ENCODE measurements at places on chromosomes 2 and 18. TPM values are rescaled to one million over a fixed set of nuclear protein-coding genes. Genes with fewer than 3 reads are reported as not detected.

Gene PSMA8
- total RNA-seq, result not detected

Gene CCNYL1
- 21.1 TPM for total RNA-seq

Gene ITGA6
- 109 TPM for total RNA-seq

Gene CD302
- total RNA-seq, result 25.2 TPM

Gene AMER3
- not detected for total RNA-seq

DNA sequence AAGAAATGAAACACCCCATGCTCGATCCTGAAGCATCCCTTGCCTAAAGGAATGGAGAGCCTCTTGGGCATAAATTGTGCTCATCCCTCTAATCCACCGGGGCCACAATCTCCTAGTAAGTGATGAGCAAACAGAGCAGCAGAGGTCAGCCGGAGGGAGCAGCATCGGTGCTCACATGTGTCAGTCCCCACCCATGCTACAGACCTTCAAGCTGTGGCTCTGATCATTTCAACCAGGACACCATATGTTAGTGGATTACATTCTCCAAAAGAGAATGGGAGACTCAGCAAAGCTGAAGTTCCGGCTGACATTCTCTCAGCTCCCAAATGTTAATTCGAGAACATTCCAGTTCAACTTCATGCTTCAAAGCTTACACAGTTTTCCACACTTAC lies 75.6 kb downstream of the AAK1 start:
- DNase-seq, result no peak

GRCh38 chr18:68985172-68985820 lies 187.4 kb downstream of the CCDC102B start:
- DNase-seq, result no peak

GRCh38 chr2:191746346-191747169 lies 68.6 kb downstream of the NABP1 start:
- no peak for DNase-seq

DNA sequence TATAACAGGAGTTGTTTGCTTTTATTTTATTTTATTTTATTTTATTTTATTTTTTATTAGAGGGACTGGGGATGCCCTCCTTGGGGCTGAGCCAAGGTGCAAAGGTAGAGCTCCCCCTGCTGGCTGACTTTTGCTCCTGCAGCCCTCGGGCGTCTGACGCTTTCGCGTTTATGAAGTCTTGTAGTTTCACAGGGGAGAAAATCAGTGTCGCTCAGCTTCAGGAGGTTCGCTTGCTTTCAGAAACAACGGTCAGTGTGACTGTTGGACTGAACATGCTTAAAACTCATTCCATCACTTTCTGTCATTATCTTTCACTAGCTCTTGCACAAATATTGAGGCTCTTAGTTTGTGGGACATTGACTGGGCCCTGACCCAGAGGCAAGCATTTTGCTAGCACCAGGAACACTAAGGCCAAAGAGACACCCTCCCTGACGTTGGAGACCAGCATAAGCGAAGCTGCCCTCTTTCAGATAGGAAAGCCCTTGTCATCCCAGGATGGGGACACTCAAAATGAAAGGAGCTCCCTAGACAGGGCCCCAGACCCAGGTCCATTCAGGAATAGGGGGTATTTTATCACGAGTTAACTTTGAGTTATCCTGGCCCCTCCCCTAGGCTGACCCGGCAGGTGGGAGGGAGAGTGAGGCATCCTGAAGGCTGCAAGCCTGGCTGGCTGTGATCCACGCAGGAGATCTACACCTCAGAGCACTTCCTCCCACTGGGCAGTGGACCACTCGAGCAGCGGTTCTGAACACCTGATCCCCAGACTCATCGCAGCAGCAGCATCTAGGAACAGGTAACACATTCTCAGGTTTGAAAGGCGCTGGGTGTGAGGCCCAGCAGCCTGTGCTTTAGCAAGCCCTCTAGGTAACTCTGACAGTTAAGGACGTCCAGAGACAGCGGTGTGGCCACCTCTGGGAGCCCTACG lies 34.4 kb downstream of the LGALSL start:
- peak; percentile 76 for DNase-seq

GRCh38 chr2:27471961-27472360 lies 17.6 kb downstream of the IFT172 start:
- DNase-seq, result no peak

DNA sequence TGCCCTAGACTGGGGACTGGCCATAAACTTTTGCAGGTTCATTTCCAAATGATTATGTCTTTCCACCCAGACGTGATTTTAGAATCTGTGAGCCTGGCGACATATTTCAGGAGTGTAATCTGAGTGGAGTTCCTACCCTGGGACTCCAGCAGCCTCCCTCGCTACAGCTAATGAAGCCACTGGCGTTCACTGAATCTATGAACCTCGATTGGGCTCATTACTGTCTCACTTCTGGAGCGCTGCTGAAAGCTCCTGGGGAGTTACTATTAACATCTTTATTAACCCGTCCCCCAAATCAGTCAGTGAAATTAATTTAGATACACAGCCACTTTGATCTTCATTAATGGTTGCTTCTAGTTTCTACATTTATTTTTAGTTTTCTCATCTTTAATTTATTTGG lies 56.5 kb downstream of the CDK15 start:
- no peak for DNase-seq

GRCh38 chr2:102615620-102616436 lies 3.5 kb upstream of the SLC9A2 start:
- peak; percentile 60 for DNase-seq

DNA sequence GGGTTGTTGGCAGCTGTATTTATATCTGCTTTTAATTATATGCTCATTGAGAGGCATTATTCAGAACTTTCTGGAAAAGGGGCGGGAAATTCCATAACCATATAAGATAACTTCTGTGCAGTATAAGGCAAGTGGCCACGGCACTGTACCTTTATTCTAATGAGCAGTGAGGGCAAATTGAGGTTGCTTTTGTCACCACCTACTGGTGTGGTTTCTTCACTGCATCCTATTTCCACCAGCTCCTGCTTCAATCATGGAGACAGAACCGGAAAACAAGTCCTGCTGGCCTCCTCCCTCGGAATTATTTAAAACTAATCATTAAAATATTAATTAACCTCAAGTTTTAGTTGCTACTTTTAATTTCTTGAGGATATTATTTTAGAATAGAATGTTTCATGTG lies 759.4 kb downstream of the CBLN2 start:
- DNase-seq, result no peak

- DNase-seq, result no peak
Observed at GRCh38 chr2:72780477-72780876, 45.4 kb downstream of the EXOC6B start.

GRCh38 chr2:54678719-54679118 lies 44.7 kb upstream of the EML6 start:
- no peak for DNase-seq
